Activated CD8-positive, alpha-beta memory T cell treated with anti-CD3 and anti-CD28 coated beads, Interleukin-2, amount 10 ng/mL, durations not matched to agents 7 days and 5 days (primary cell): ENCODE measurements at places on chromosomes 16 and 17. TPM values are rescaled to one million over a fixed set of nuclear protein-coding genes. Genes with fewer than 3 reads are reported as not detected.
A peak's percentile ranks its signal among the peaks of the same experiment; 100 is the strongest.

- DNase-seq, result no peak
Observed at GRCh38 chr16:77987810-77988209, 34.5 kb upstream of the CLEC3A start.

GRCh38 chr17:44829523-44830358 lies at the start of gene GJC1:
Gene GJC1 (minus strand): TSS chr17:44830287. CDS start chr17:44805817, 24,470 bp downstream.
- no peak for DNase-seq

CCT6B gene
- 2.4 TPM for total RNA-seq

- DNase-seq, result no peak
Observed at GRCh38 chr17:16652847-16653366, 743 bp downstream of the ZNF624 start.

DNA sequence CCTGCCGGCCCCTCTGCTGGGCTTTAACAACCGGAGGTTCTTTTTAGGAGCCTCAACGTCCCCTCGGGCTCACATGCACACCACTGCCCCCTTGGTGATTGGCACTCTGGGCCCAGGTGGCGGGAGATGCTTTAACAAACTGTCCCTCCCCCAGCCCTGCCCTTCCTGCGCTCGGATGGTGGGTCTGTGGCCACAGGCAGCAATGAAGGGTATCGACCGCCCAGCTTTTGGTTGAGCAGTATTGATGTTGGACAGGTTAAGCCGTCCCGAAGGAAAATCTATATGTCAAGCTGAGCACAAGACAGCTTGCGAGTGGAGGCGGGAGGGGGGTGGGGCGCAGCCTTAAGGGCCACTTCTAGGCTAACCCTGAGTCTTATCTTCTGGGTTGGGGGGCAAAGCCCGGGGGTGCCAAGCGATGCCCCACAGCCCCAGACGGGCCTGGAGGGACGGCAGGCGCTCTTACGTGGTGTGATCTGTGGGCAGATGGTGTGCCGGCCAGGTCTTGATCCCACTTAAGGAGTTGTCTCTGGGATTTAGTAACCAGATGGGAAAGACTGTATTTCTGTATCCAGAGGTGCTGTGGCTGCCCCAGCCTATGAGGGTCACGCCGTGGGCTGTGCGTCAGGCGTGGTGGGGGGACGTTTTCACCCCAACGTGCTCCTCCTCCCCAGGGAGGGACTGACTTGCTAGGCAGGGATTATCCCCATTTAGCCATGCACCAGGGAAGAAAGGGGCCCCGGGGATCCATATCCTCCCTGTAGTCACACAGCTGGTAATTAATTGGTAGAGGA lies 6.2 kb downstream of the GSE1 start:
- DNase-seq, result no peak

- DNase-seq, result no peak
Observed at GRCh38 chr17:58191241-58191896, 1.2 kb upstream of the EPX start.

GRCh38 chr16:86248310-86248905 lies 261.9 kb upstream of the FOXF1 start:
- DNase-seq, result no peak

WFDC1 gene
- not detected for total RNA-seq

- DNase-seq, result no peak
Observed at GRCh38 chr17:40363111-40363827, 1.3 kb downstream of the GJD3 start.

RBFOX1 gene
- total RNA-seq, result not detected

- peak; percentile 52 for DNase-seq
Observed at GRCh38 chr17:49387498-49388289, 25.6 kb upstream of the ZNF652 start.

G6PC1 gene
- not detected for total RNA-seq

DNA sequence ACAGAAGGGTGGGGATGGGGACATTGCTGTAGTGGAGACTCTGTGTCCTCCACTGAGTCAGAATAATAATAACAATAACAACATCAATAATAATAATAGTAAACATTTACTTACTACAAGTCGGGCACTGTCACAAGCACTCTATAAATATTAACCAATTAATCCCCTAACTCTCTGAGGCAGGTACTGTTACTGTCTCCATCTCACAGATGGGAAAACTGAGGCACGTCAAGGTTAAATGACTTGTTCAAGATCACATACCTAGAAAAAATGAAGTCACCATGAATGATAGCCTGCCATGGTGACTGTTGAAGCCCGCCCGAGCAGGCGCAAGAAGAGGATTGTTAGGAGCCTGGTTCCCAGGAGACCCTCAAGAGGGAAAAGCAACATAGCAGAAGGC lies 10.2 kb downstream of the PRR29 start:
- DNase-seq, result no peak

ABAT gene
- 7.8 TPM for total RNA-seq

MMD gene
- total RNA-seq, result 41.9 TPM

DNA sequence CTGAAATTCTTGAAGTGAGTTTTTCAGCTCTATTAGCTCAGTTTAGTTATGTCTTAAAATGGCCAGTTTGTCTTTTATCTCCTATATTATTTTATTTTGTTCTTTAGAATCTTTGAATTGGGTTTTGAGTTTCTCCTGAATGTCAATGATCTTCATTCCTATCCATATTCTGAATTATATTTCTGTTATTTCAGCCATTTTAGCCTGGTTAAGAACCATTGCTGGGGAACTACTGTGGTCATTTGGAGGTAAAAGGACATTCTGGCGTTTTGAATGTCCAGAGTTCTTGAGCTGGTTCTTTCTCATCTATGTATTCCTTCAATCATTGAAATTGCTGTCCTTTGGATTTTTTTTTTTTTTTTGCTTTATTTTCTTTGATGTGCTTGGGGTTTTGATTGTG lies 203.9 kb upstream of the HS3ST4 start:
- no peak for DNase-seq

GRCh38 chr17:31427684-31428083 lies 36.2 kb downstream of the RAB11FIP4 start:
- no peak for DNase-seq

RRN3 gene
- 39.4 TPM for total RNA-seq

GRCh38 chr17:29248845-29249244 lies 2.2 kb downstream of the CRYBA1 start:
- no peak for DNase-seq

SPATA32 gene
- total RNA-seq, result 0.49 TPM

DNA sequence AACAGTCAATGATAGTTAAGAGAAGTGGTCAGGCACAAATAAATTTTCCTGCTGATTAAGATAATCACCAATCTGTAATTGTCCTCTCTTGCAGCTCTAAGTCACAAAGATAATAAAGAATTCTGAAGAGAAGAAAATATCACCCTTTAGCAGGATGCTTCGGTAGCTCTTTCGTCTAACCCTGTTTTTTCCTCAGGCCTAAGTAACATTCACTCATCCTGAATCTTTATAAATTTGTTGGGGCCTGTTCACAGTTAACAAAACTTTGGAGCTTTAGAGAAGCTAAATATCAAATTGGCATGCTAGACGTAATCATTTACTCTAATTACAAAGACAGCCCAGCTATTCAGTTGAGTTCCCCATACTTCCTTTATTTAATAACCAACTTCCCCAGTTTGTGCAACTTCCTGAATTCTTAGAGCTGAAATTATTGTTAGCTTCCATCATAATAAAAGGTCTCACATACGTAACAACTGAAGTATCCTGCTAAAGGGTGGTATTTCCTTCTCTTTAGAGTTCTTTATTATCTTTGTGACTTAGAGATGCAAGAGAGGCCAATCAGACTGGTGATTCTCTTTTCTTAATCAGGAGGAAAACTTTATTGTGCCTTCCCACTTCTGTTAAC lies 118.6 kb downstream of the TANGO6 start:
- DNase-seq, result no peak

DNA sequence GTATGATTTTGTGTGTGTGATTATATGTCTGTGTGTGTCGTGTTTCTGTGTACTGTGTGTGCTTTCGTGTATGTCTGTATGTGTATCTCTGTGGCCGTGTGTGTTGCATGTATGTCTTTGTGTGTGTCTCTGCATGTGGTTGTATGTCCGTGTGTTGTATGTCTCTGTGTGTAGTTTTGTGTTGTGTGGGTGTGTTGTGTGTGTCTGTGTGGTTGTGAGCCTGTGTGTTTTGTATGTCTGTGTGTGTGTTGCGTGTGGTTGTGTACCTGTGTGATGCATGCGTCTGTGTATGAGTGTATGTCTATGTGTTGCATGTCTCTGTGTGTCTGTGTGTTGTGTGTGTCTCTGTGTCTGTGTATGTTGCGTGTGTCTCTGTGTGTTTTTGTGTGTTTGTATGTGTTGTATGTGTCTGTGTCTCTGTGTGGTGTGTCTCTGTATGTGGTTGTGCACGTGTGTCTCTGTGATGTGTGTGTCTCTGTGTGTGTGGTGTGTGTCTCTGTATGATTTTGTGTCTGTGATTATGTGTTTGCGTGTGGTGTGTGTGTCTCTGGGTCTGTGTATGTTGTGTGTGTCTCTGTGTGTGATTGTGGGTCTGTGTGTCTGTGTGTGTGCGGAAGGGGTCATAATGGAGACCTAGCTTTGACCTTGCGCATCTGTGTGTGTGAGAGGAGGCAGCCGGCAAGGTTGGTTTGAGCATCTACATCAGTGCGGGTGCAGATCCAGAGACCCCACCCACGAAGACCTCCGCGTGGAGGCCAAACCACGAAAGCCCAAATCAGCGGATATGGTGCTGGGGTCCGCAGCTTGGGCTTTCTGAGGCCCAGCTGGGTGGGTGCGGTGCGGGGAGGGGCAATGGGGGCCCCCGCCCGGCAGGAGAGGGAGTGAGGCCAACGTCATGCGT lies 212.6 kb upstream of the GSE1 start:
- DNase-seq, result no peak
